Nucleus accumbens (tissue), 56 donors: ENCODE measurements at places on chromosomes 16 and 17.

- peak; percentile 13 for DNase-seq
Observed at GRCh38 chr16:68005786-68006286, 6.6 kb upstream of the DPEP2 start.

DNA sequence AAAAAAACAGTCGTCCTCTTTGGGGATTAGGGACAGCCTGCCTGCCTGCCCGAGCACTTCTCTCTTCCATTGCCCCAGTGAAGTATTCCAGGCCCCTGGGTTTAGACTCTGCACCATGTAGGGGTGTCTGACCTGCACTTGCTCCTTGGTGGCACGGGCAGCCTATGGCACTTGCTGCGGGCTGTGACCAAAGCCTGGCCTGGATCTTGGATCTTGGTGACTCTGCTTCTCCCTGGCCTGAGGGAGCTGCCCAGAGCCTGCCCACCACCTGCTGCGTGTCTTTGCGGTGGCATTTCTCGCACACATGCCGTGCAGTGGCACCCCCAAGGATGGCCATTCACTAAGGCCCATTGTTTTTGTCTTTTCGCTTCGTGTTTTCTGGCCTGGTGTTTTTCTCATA is 6.1 kb upstream of the STH start:
- no peak for DNase-seq

DNA sequence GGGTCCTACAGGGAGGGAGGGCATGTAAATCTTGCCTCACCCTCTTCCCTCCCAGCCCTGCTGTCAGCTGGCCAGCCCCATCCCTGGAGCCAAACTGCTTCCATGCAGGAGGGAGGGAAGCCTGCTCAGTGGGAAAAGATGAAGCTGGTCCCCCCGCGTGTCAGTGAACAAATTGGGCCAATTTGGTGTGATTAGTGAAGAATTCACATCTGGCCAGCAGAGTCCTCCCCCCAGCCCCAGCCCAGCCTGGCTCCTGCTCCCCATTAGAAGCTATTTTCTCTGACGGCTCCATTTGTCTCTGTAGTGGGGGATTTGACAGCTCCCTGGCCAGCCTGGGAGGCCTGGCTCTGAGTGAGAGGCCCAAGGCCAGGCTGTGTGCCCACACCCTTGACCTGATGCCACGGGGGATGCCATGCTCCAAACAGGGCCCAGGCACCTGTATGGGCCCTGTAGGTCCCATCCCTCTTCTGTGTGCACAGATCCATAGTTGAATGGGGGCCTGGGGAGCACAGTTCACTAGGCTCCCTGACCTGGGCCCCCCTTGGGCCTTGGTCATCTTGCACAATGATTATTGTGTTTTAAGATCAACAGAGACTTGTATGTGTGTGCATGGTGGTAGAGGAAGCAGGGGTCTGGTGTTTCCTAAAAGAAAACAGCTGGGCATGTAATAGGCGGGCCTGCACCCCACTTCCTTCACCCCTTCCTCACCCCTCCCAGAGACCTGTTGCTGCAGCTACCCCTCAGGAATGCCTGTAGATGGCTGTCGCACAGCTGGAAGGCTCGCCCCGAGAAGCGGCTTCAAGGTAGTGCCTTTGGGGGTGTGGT is 50.7 kb upstream of the TAC4 start:
- DNase-seq, result no peak

GRCh38 chr16:86970726-86971125 is 346.5 kb downstream of the C16orf95 start:
- no peak for DNase-seq

GRCh38 chr16:30942426-30942806 is 6.5 kb upstream of the ORAI3 start:
- no peak for DNase-seq

DNA sequence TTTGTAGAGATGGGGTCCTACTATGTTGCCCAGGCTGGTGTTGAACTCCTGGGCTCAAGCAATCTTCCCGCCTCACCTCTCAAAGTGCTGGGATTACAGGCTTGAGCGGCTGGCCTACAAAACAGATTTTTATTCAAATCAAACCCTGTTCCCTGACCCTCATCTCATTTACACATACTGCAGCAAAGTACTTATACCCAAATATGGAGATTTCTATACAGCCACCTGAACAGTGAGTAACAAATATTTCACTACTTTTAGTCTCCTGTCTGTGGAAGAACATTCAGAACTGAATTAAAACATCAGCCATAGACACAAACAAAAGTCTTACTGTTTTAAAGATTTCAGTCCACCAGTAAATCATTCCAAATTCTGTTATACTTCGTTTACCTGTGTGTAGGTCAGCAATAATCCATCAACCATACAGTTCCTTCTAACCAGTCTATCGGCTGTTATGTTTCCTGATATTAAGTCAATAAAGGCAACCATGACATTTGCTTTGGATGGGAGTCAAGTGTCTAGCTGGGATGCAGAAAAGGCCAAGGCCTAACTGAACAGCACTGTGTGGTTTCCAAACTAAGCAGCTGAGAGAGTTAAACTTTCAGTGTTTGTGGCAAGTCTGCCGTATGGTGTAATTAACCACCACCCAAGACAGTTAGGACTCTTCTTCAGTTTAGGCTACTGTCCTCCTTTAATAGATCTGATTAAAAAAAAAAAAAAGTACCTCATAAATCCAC is 22.3 kb downstream of the ERN1 start:
- DNase-seq, result no peak

DNA sequence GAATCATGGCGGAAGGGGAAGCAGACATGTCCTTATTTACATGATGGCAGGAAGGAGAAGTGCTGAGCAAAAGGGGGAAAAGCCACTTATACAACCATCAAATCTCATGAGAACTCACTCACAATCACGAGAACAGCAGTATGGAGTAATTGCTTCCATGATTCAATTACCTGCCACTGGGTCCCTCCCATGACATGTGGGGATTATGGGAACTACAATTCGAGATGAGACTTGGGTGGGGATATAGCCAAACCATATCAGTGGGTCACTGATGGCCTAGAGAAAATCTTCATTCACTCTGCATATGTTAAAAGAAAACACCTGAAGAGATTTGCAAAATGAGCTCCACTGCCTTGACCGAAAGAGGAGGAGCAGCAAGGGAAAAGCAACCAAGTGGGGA is 130.3 kb upstream of the FAM20A start:
- no peak for DNase-seq

DNA sequence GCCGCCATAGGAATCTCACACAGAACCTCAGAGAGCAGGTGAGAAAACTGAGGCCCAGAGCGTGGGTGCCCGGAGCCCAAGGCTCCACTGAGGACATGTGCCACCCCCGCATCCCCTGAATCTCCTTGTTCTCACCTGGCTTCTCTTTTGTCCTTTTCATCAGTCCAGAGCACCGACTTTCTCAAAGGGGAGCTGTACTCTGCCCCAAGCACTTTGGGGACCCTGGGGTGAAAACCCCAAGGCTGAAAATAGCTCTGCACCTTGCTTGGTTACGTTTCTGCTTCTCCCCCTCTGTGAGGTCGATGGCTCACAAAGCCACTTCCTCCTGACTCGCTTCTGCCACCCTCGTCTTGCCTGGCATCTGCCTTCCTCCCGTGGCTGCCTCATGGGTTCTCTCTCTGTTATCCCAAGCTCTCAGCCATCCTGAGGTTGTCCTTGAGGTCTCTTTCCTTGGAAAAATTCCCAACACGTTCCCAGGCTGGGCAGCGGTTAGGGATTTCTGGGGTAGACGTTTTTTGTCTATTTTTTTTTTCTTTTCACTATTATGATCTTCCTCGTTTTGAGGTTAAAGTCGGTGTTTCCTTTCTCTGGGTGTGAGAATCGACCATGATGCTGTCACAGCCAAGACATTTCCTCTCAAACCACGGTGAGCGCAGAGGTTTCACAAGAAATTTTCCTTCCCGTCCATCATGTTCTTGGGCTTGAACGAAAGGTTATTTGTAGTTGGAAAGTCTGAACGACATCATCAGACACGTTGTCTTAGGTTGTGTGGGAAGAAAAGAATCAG is 37.2 kb downstream of the IRF8 start:
- DNase-seq, result no peak
